ENCODE measurements at places on chromosomes 6 and 20.

GRCh38 chr20:19465536-19465935 lies 253.1 kb downstream of the SLC24A3 start:
- no peak for DNase-seq

- DNase-seq: no peak
These were observed 74.1 kb upstream of the NAA20 start for GRCh38 chr20:19943061-19943521.

GRCh38 chr6:1762203-1762602 lies 152.5 kb downstream of the FOXC1 start:
- no peak for DNase-seq

GRCh38 chr6:46491628-46492547 lies 639 bp upstream of the RCAN2 start:
- no peak for DNase-seq

GRCh38 chr6:150940941-150941340 lies 75.4 kb downstream of the MTHFD1L start:
- no peak for DNase-seq

DNA sequence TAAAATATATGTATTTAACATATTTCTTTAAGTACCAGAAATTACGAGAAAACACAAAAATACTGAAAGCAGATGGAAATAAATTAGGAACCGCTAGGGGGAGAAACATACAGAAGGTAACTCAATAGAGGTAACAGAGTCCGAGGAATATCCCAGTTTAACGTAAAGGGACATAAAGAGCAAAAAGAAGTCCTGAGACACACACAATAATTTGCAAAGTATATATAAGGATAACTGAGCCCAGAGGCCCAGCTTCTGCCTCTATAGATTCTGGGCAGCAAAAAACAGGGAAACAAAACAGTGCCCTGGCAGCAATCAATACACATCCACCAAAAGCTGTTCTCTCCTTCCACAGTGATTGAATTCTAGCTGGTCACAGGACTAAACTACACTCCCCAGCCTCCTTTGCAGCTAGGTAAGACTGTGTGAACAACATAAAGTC lies 15.1 kb downstream of the TBC1D32 start:
- no peak for DNase-seq

- DNase-seq: no peak
These were observed 42.9 kb upstream of the FANCE start for GRCh38 chr6:35409245-35409644.

DNA sequence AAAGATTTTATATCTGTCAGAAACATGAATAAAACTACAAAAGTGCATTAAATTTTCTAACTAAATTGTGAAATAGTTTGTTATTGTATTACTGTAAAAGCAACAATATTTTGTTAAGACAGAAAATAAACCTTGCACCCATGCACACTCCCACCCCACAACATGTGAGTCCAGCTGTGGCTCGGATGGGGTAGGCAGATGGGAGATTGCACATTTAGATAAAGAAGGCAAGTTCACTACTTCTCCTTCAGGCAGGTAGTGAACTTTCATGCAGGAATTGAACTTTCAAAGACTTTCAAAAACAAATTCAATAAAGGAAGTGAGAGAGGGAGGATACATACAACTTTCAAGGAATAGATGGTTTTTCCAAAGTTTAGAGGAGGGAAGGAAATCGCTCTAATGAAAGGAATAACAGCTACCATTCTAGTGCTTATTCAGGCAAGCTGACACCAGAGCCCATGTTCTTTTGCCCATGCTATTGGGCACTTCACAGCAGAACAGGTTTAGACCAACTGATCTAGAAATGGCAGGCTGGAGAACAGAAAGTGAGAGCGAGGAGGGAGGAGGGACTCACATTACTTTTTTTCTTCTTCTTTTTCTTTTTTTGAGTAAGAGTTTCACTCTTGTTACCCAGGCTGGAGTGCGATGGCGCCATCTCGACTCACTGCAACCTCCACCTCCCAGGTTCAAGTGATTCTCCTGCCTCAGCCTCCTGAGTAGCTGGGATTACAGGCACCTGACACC lies 28.5 kb downstream of the SF3B5 start:
- peak; percentile 37 for DNase-seq

DNA sequence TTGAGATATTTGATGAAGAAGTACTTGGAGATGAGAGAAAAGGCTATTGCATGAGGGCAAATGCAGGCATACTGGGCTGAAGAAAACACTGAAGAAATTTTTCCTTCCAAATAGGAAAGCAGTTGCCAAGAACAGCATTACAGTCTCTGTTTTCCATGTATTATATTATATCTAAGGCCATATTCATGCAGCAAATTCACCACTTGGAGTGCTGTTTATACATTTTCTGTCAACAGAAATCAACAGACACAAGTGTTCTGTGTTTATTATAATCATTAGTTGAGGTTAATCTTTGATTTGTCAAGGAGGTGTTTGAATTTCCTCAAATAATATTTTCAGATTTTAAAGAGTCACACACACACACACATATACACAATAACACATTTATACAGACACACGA lies 268.8 kb upstream of the PLCB4 start:
- no peak for DNase-seq

DNA sequence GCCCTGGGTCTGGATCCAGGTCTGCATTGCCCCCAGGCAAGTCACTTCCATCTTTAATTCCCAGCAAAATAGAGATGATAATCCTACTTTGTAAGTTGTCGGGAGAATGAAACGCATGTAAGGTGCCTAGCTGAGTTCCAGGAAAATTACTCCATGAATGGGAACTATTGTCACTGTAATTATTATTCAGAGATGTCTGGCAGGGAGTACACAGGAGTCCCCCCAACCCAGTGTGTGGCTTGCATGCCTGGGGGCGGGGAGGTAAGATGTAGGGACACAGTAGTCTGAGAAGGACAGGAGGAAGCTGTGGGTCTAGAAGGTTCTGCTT lies 85.4 kb downstream of the CD40 start:
- no peak for DNase-seq

GRCh38 chr6:75991941-75992340 lies 80.5 kb downstream of the IMPG1 start:
- DNase-seq: no peak

GRCh38 chr6:36110050-36110449 lies 20.3 kb upstream of the MAPK13 start:
- DNase-seq: no peak

DNA sequence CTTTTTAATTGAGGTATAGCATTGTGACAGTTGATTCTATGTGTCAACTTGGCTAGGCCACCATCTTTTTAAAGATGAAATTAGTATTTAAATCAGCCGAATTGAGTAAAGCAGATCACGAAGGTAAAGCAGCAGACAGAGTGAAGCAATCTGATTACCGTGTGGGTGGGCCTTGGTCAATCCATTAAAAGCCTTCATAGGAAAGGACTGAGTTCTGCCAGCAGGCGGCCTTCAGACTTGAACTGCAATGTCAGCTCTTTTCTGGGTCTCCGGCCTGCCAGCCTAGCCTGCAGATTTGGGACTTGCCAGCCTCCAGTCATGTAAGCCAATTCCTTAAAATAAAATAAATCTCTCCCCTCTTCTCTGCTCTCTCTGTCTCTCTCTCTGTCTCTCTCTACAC lies 22.4 kb upstream of the TGM2 start:
- no peak for DNase-seq

GRCh38 chr6:27972750-27973149 lies 15.7 kb downstream of the OR2B6 start:
- no peak for DNase-seq

DNA sequence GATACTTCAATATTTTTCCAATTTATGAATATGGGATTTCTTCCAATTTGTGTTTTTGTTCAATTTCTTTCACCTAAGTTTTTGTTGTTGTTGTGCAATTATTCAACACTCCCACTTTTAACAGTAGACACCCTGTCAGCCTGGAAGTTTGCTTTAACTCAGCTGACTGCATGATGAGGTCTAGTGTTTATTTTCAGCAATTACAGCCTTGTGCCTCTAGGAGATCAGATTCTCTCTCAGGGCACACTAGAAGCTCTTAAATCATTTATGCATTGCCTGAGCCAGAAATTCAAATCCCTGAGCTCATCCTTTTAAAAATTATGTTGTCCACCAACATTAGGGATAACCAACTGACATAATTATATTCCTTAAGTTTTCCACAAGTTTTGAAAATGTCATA lies 85.7 kb downstream of the MRAP2 start:
- DNase-seq: no peak

DNA sequence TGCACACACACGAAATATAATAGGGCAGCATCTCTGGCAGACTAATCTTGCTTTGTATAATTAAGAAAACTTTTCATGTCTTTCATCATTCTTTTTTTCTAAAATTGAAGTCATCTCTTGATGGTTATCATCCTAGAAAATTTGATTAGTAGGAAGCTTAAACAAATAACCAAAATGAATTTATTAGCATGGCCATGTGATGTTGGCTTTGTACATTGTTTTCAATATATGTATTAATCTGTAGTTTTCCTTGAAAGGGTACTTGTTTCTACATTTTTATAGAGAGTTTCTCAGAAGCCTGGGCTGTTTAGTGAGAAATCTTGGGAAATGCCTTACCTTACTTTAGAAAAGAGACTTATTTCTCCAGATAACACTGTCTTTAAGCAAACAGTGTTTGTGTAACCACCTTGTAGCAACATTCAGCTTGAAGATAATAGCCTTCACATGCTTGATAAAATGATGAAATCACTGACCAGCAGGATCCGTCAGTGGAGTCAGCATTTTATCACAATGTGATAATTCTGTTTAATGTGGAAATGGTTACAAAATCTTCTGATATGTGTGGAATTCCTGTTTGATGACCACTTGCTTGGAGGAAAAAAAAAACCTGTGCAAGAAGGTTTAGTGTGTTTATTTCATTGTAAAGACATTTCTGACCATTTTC lies 147.8 kb downstream of the MACROD2 start:
- DNase-seq: no peak

- DNase-seq: peak; percentile 69
These were observed 55.0 kb upstream of the FOXC1 start for GRCh38 chr6:1554476-1555310.

- DNase-seq: peak; percentile 69
These were observed at the start of gene TMEM200A for GRCh38 chr6:130365166-130366106. Gene TMEM200A, plus strand, starts transcription at chr6:130366017. Its CDS starts 74,406 bp downstream, at chr6:130440423.

DNA sequence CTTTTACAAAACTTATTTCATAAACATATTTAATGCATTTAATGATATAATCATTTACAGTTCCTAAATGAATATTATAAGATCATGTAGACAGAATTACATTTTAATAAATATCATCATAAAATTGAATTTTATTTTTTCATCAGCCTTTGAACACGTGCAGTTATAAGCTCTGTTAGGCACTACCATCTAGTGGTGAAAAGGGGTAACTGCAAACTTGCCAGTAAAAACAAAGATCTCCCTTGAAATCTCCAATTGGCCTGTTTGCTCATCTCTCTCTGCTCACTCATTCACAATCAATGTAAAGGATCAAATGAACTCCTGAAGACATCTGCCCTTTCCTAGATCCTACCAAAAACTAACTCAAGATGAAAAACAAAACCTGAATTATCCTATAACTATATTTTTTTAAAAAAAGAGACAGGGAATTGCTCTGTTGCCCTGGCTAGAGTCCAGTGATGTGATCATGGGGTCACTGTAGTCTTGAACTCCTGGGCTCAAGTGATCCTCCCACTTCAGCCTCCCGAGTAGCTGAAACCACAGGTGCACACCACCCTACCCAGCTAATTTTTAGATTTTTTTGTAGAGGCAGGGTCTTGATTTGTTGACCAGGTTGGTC lies 31.7 kb downstream of the SAMHD1 start:
- DNase-seq: peak; percentile 32

DNA sequence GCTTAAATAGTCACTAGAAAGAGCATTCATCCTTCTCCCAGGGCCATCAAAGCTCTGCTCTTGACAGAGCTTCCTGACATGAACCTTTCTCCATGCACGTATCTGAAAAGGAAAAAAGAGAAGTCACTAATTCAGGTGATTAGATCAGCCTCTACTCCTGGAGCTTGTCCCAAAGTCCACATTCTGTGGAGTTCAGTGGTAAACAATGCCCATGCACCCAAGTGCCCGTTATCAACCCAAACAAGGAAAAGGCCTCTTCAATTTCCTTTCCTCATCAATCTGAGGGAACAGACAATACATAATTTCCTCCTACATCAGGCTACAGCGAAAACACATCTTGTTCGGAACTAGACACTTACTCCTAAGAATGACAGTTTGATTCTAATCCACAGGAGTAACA lies 129.2 kb upstream of the PCSK2 start:
- DNase-seq: no peak

GRCh38 chr6:107866606-107867301 lies 42.6 kb upstream of the SCML4 start:
- no peak for DNase-seq

DNA sequence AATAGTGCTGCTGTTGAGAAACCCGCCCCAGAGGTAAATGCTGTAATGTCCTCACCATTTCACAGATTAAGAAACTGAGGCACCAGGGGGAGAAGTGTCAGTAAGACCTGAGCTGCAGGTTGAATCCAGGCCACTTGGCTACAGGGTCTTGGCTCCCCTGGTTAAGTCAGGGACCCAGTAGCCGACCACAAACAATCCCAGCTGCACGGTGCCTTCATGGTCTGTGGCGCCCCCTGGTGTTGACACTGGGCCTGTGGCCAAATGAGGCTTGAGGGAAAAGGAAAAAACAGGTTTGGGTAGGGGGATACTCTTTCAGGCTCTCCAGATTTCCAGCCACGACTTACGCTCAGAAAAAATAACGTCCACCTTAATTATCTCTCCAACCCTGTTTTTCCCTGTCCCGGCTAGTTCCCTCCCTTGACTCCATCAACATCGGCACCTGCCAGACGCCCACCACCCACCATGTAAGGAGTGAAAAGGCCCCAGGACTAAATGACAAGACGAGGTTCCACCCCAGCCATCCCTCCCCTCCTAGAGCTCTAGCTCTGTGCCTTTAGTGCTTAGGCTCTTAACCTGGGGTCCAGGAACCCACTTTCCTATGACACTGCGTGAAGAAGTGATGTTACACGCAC lies 47.7 kb upstream of the POLR1H start:
- peak; percentile 61 for DNase-seq

DNA sequence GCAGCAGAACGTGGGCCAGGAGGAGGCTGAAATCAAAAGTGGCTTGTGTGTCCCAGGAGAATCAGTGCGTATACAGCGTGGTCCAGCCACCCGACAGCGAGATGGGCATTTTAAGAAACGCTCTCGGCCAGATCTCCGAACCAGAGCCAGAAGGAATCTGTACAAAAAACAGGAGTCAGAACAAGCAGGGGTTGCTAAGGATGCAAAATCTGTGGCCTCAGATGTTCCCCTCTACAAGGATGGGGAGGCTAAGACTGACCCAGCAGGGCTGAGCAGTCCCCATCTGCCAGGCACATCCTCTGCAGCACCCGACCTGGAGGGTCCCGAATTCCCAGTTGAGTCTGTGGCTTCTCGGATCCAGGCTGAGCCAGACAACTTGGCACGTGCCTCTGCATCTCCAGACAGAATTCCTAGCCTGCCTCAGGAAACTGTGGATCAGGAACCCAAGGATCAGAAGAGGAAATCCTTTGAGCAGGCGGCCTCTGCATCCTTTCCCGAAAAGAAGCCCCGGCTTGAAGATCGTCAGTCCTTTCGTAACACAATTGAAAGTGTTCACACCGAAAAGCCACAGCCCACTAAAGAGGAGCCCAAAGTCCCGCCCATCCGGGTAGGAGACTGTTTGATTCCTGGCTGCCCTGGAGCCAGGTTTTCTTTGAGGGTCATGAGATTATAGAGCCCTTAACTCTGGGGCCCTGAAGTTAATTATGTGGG lies 75.3 kb downstream of the ASXL1 start:
- no peak for DNase-seq

GRCh38 chr6:14865531-14866100 lies 380.3 kb upstream of the JARID2 start:
- DNase-seq: no peak

- DNase-seq: peak; percentile 53
These were observed 964 bp downstream of the RPL10A start for GRCh38 chr6:35468980-35469750.
